ENCODE measurements at places on chromosomes 1 and 21.
A peak's percentile ranks its signal among the peaks of the same experiment; 100 is the strongest.

DNA sequence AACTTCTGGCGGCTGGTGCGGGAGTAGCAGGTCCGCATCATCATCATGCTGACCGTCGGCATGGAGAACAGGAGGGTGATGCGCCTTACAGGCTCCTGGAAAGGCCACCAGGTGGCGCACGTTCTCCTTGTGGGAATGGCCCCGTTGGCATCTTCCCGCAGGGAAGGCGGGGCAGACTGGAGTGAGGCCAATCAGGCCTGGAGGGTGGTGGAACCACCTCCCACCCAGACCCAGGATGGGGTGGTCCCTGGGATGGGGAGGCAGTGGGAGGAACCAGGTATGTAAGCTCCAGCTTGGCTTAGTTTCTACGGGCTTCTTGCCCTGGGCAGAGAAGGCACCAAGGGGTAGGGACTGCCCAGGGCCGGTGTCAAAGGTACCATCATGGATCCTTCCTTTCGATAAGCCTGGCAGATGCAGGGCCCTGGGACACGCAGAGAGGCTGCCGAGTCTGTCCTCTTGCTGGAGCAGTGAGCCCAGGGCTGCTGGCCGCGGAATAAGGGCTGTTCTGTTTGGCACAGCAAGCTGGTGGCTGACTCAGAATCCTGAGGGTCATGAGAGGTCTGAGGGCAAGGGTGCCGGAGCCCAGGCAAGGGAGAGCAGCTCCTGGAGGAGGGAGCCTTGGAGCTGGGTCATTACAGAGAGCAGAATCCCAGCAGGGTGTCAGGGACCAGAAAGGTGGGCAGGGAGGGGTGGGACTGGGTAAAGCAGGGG, 8.7 kb upstream of the LGR6 start:
- DNase-seq: peak; percentile 59

DNA sequence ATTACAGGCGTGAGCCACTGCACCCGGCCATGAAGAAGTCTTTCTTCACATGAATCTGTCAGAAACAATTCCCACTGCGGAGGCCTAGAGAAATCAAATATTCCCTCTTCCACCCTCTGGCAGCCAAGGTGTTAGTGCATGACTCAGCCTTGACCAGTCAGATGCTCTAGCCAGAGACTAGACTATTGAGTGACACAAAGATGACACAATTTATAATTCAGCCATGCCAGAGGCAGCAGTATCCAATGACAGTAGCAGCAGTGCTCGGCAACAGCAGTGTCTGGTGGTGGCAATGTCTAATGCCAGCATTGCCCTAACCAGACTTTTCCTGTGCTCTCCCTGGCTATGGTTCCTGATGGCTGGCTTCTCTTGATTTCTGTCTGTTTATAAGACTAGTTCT, 8.7 kb downstream of the CTXND2 start:
- DNase-seq: no peak

DNA sequence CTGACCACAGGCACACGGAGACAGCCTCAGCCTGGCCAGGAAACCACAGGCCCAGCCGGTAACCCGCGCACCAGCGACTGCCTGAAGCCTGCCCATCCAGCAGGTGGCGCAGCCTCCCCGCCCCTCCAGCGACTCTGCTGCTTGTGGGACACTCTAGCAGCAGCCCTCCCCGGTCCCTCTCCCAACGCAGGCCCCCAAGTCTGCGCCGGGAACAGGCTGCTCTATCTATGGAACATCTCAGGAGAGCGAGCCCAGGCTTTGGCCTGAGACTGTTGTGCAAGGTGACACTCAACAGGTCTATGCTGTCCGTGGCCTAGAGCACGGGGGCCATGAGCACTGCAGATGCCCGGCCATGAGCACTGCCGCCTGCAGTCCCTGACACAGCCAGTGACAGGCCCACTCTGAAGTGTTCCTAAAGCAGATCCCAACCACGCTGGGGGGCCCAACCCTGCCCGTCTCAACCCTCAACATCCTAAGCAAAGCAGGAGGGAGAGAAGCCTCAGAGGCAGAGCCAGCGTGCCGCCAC, 28.4 kb downstream of the WDR4 start:
- DNase-seq: no peak

GRCh38 chr1:159005161-159005560, 4.5 kb upstream of the IFI16 start:
- DNase-seq: no peak

DNA sequence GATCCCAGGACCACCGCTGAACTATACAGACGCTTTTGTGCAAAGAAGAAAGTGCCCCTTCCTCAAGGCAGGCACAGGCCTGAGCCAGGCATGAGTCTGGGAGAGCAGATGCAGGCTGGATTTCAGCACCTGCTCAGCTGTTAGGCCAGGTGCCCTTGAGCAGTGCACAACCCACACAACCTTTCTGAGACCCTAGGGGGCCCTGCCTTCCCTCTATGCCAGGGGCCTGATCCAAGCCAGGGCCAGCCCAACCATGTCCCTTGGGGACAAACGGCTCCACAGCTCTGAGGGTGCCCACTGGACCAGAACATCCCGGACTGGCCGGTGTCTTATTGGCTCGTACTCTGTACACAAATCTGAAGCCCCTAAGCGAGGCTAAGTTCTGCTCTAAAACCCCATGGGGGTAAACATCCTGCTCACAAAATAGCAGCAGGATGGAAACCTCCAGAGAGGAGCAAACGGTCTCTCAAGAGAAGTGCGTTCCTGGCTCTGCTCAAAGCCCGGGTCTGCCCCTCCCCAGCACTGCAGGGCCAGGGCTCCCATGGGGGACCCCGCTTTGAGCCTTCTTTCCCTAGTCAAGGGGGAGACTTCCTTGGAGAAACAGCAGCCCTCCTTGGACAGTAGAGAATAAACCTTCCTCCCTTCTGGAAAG, 275.1 kb downstream of the NPHP4 start:
- no peak for DNase-seq

DNA sequence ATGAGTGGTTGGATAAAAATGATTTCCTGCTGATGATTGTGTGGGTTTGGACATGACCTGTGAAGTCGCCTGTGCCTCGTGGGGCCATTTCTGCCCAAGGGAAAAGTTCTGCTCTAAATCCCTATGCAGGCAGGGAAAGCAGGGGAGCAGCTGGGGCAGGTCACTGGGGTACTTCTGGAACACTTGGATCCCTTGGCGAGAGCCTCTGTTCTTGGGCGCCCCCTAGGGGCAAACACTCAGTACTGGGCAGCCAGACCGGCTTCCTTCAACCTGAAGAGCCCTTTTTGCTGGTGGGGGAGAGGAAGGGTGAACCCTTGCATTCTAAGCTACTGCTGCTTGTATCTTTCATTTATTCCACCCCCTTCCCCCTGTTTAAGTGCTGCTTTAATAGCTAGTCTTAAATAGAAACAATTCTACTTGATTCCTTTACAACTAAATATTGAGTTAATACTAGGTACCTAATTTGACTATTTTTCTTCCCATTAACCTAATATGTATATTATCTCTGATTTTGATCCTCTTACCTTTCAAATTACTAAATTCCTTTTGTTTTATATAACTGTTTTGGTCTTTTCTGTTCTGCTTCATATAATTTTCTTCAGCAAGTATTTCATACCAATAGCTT, 5.1 kb upstream of the CLEC20A start:
- no peak for DNase-seq
